ENCODE measurements at places on chromosomes 2 and 18. TPM values are rescaled to one million over a fixed set of nuclear protein-coding genes. Genes with fewer than 3 reads are reported as not detected.

DNA sequence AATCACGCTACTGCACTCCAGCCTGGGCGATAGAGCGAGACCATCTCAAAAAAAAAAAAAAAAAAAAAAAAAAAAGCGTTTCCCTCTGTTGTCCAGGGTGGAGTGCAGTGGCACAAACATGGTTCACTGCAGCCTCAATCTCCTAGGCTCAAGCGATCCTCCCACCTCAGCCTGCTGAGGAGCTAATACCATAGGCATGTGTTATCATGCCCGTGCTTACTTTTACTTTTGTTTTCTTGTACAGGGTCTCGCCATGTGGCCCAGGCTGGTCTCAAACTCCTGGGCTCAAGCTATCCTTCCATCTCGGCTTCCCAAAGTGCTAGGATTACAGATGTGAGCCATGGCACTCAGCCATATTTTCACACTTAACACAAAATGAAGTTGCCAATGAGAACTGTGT lies 37.5 kb downstream of the PSME4 start:
- no peaks in the 10 kb centered on the region for H3K27me3 ChIP-seq
- no peak for DNase-seq
- H3K4me3 ChIP-seq = no peak overlapping the region
- H3K27ac ChIP-seq = no peak overlapping the region
- no peaks in the 10 kb centered on the region for H3K4me1 ChIP-seq
- H3K36me3 ChIP-seq = no peaks in the 10 kb centered on the region

DNA sequence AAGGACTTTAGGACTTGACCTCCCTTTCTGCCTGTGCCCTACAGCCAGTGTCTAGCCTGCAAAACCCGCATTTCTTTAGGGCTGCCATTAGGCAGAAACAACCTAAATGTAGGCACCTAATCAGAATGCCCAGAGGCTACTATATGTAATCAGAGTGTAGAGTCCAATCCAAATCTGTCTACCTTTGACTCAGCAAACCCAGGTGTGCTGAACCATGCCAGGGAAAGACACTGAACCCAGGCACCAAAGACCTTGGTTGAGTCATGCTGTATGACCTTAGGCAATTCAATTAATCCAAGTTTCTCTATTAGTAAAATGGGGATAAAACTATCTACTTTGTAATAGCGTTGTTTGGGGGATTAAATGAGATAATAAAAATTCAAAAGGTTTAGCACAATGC lies 20.7 kb downstream of the CAPN14 start:
- no peaks in the 10 kb centered on the region for H3K36me3 ChIP-seq
- DNase-seq = no peak
- no peak overlapping the region for H3K27ac ChIP-seq
- no peak overlapping the region for H3K4me3 ChIP-seq
- H3K4me1 ChIP-seq = no peaks in the 10 kb centered on the region

DNA sequence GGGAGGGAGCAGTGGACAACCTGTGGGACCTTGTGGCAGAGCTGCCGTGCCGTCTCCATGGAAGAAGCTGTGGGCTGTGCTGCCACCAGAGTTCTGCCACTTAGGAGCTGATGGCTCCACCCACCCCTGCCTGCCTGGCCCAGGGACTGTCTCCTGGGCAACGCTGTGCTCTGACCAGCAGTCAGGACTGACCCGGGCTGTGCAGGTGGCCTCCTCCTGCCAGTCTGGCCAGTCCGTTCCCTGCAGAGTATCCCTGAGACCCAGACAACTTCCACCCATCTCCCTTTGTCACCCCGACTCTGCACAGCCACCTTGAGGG lies 12.8 kb downstream of the ASIC4 start:
- H3K27ac ChIP-seq = no peak overlapping the region
- H3K36me3 ChIP-seq = no peaks in the 10 kb centered on the region
- H3K4me1 ChIP-seq = no peaks in the 10 kb centered on the region
- DNase-seq = no peak
- no peak overlapping the region for H3K4me3 ChIP-seq
- no peaks in the 10 kb centered on the region for H3K27me3 ChIP-seq

The FAM228A gene
- 2.5 TPM for total RNA-seq

GRCh38 chr2:105834931-105835330 lies 90.2 kb downstream of the NCK2 start:
- no peak for DNase-seq
- peaks cover 9% of the 10 kb centered on the region for H3K4me1 ChIP-seq
- no peak overlapping the region for H3K4me3 ChIP-seq
- H3K36me3 ChIP-seq = no peaks in the 10 kb centered on the region
- H3K27me3 ChIP-seq = no peaks in the 10 kb centered on the region
